ENCODE measurements at places on chromosomes 3 and 15.
A peak's percentile ranks its signal among the peaks of the same experiment; 100 is the strongest.

GRCh38 chr3:32379831-32380500, 11.7 kb upstream of the CMTM7 start:
- DNase-seq: no peak

DNA sequence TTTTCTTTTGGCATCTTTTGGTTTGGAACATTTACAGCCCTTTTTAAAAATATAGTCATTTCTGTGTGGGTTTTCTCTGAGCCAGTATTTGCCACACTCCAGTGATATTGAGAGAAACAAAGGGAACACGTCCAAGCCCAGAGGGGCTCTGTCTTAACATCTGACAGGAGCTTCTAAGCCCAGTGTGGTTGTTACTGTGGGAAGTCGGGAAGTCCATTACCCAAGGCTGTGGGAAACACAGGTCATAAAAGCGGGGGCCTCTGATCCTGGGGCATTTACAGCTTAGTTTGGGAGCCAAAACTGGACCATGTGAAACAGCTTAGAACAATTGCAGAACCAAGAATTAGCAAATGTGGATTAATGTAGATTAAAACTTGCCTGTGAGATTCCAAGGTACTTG, 123.0 kb downstream of the PTPRG start:
- DNase-seq: peak; percentile 51

DNA sequence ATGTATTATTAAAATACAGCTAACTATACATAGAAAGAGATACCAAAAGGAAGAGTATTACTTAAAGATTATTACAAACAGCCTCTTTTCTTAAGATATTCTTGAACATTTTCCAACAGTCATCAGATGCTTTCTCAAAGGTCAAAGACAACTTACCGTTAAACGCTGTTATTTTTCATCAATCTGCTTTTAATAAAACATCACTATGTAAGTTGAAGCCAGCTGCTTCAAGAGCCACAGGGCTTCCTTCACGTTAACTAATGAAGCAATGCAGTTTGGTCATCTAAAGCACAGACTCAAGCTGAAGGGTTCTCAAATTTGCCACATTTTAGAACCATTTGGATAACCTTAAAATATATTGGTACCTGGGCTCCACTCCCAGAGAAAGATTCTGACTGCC, 578.8 kb downstream of the ROBO2 start:
- DNase-seq: no peak

- peak; percentile 96 for DNase-seq
These were observed 22.7 kb downstream of the SSUH2 start for GRCh38 chr3:8621872-8622271.

DNA sequence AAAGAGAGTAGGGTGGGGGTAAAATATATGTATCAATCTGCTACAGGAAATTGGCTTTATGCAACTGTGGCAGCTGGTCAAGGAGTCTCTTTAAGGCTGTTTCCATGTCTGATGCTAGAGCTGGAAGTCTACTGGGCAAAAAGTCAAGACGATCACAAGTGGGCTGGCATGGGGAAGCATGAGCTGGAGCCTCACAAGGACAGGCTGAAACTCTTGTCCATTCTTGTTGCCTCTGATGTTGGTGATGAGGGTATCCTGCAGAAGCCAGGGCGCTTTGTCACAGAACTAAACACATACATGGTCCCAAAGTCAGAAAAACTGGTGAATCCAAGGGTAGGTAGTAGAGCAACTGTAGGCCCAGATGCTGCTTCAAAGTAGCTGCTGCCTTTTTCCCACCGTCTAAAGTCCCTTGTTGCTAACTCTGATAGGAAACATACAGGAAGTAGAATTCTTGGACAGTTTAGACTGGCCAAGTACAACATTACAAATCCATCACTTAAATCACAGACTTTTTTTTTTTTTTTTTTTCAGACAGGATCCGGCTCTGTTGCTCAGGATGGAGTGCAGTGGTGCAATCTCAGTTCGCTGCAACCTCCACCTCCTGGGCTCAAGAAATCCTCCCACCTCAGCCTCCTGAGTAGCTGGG, 54.2 kb downstream of the RPL39L start:
- no peak for DNase-seq

- no peak for DNase-seq
These were observed 11.6 kb upstream of the VGLL4 start for GRCh38 chr3:11655196-11655928.

DNA sequence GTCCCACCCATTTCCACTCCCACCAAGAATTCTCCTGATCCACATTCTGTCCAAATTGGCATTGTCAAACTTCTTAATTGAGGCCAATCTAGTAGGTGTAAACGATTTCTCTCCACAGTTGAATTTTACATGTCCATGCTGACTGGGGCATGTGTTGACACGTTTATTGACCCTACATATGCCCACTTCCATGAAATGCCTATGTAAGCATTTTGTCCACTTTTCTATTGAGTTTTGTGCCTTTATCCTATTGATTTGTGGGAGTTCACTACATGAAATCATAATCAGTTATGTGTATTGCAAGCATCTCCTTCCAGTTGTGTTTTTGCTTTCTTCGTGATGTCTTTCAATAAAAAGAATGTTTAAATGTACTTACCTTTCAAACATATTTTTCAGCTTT, 141.7 kb upstream of the NSMCE3 start:
- DNase-seq: no peak

DNA sequence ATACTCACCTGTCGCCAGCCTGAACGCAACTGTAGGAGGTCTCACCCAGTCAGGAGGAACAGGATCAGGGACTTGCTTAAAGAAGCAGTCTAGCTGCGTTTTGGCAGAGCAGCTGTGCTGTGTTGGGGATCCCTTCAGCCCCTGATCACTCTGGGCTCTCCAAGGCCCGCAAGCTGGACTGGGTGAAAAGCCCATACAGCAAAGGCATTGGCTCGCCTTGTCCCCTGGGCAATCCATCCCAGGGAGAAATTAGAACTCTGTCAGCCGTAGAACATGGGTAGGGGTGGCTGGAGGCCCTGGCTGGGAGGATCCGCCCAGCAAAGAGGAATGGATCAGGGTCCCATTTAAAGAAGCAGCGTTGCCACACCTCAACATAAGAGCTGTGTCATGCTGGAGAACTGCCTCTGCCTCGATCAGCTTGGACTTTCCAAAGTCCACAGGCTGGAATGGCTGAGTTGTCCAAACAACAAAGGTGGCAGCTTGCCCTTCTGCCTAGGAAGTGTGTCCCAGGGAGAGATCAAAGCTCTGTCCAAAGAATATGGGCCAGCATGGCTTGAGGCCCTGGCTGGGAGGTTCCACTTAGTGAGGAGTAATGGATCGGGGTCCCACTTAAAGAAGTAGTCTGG, 9.1 kb downstream of the OR5H2 start:
- no peak for DNase-seq

DNA sequence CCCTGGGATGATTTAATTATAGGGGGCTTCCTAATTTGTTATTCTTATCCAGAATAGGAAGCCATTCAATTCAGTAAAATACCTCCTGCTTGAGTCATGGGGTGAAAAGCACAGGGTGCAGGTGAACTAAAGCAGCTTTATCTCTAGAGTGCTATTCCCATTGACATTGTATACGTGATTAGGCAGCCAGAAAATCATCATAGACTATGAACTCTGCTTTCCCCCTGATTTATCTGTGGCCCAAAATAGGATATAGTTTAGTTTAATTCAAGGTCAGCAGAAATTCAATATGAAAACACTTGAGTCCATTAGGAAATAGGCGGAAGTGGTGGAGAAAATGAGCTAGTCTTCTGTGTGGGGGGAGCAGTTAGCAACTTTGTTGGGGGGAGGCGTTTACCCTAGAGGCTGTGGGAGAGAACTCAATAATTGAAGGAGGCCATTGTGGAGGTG, 18.2 kb upstream of the PRKCI start:
- DNase-seq: no peak

- DNase-seq: peak; percentile 38
These were observed 72.9 kb downstream of the CLASP2 start for GRCh38 chr3:33645060-33645647.

DNA sequence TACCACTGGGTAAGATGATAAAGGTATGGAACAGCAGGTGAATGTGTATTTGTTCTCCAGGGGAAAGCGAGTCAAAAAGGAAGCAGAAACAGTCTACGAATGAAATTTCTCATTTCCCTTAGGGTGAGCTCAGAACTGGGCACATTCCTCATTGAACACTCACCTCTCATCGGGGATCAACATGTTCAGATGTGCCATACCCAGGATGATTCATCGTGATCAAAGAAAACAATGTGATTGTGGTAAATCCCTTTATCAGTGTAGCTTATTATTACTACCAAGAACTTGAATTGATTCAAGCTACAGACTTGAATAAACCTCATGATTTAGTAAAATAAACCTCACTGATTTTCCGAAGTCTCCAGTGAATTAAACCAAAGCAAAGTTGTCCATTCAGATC, 72.1 kb downstream of the GJD2 start:
- peak; percentile 3 for DNase-seq

GRCh38 chr3:39809995-39810595, 686 bp downstream of the MYRIP start:
- DNase-seq: no peak

GRCh38 chr15:60720086-60720485, 241.1 kb upstream of the ICE2 start:
- DNase-seq: no peak

DNA sequence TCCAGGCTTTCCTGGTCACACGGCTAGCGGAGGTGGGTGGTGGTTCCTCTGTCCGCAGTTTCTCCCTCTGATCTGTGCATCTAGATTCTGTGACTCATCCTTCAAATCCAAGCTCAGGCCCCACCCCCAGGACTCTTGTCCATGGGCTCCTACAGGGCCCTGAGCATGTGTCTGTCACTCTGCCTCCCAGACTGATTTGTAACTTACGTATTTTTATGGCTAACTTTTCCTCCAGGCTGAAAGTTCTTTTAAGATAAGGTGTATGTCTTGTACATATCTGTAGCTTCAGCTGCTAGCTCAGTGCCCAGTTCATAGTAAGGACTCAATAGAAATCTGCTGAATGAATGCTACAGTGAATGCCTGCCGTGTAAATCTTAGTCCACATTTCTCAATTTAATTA, 8.0 kb downstream of the ESYT3 start:
- peak; percentile 47 for DNase-seq

GRCh38 chr3:153431076-153431475, 269.1 kb downstream of the RAP2B start:
- DNase-seq: no peak

- DNase-seq: no peak
These were observed 27.2 kb downstream of the SLC6A6 start for GRCh38 chr3:14429640-14430039.

DNA sequence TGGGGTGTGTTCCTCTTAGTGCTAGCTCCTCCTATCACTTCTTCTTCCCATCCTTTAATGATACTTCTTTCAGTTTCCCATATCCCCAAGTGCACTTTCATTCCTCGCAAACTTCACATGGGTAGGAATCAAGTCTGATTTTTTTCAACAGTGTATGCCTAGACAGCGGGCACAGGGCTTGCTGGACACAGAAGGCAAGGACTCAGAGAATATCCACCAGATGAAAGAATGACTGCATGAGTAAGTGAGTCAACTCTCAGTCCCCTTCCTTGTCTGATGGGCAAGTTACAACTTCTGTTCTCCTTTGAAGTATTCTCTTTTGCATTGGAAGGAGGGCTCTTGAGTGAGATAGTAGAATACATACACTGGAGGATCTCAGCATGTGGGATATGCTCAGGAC, 3.1 kb upstream of the SQOR start:
- DNase-seq: peak; percentile 40

DNA sequence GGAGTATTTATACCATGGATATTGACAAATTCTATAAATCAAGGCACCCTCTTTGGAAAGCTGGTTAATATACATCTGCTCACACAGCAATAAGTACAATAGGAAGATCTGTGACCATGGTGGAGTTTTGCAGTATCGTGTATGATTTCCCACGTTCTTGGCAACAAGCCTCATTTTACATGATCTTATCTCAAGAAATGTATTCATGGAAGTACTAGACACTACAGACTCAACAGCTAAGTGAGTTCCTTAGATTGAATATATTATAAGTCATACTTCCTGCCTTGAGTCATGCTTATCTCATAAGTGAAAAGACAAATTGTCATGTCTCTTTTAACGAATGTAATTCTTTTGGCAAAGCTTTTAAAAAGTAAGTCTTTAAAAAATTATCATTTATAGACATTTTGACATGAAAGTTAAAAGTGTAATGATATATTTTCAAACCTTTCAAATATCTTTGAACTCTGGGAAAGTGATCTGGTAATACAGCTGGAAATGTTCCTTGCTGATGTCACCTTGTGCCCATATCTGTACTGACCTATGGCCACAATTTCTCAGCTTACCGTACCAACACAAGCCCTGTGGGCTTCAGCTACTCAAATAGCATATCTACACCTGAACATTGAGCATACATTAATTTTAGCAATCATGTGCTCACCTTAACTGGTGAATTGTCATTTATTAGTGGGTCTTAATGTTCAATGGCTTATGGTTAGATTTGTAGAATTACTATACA, 130.3 kb upstream of the TMC3 start:
- DNase-seq: no peak

GRCh38 chr15:40349163-40349562, 1.7 kb upstream of the PHGR1 start:
- DNase-seq: no peak

GRCh38 chr3:104696470-104696869, 670.2 kb upstream of the ALCAM start:
- DNase-seq: no peak

DNA sequence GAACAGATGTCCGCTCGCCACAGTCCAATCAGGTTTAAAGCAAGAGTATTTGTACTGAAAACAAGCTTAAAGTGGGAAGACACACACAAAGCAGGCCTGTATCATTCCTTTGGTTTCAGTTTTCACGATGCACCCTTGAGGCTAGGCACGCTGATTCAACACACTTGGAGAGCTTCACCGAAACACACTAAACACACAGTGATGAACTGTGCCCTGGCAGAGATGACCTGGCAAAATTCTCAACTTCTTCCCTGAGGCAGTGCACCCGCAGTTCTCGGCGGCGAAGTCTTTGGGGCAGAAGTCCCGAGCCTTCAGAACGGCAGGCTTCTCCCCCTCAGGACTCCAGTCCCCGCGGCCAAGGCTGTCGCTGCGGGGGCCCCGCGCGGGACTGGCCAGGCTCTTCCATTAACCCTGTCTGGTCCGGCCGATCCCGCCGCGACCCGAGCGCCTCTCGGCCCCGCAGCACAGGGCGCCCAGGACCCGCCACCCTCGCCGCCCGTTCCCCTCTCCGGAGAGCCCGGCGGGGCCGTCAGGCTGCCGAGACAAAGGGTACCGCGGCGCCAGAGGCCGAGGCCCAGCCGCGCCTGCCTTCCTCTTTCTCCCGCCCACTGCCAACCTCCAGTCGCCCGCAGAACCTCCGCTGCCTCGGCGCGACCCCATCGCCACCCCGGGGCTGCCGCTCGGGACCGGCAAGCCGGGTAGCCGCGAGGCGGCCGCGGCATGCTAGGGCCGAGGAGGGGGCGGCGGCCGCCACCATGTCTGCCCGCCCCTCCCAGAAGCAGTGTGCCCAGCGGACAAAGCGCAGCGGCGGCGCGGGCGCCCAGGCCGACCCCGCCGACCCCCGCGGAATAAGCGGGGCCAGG, 792 bp downstream of the GABPB1 start:
- peak; percentile 90 for DNase-seq

GRCh38 chr3:170689296-170689829, 103.5 kb upstream of the SLC7A14 start:
- DNase-seq: peak; percentile 97

DNA sequence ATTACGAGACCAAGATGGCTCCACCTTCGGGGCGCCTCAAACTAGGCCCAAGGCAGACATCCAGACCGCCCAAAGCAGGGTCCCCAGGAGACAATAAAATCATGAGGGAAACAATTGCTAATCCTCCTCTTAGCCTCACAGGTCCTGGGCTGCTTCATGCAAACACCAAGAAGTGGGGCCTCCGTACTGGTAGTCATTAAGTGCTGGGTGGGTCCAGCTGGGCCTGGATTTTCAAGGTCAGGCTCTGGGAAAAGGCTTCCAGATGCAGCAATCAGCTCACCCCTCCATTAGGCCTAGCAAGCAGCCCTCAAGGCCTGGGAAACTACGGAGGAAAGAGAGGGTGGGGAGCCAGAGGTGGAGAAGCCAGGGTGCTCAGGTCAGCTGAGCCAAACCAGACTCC, 634 bp downstream of the FBXL22 start:
- DNase-seq: no peak

Data from AG10803 (cell line).